Body of pancreas (tissue), 4 donors: ENCODE measurements at places on chromosomes 3 and 15. TPM values are rescaled to one million over a fixed set of nuclear protein-coding genes. Genes with fewer than 3 reads are reported as not detected.

GRCh38 chr15:41553731-41554130 is 5.3 kb upstream of the TYRO3 start:
- H3K36me3 ChIP-seq = no peaks in the 10 kb centered on the region
- no peak for DNase-seq
- no peaks in the 10 kb centered on the region for H3K27me3 ChIP-seq
- H3K27ac ChIP-seq = no peak overlapping the region
- H3K4me1 ChIP-seq = peaks cover 11% of the 10 kb centered on the region

DNA sequence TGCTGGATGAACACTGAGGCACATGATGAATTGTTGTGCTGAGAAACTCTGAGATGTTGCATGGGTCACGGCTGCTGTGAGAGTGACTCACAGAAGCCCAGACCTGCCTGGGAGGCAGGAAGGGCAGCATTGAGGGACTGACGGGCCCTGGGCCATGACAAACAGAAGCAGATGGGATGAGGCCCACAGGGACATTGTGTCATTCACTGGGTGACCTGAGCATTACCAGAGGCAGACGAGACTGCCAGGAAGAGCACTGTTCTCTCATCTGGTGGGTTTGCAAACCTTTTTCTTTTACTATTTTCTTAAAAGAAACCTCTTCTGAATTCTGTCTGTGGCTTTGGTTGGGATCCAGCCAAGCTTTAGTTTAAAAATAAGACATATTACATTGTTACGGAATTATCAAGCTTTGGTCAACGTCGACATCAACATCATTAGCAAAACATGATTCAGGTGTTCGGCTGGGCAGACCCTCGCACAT is 67.8 kb downstream of the BDH1 start:
- peak; percentile 53 for DNase-seq
- H3K27me3 ChIP-seq = no peaks in the 10 kb centered on the region
- no peak overlapping the region for H3K27ac ChIP-seq
- H3K36me3 ChIP-seq = no peaks in the 10 kb centered on the region

DNA sequence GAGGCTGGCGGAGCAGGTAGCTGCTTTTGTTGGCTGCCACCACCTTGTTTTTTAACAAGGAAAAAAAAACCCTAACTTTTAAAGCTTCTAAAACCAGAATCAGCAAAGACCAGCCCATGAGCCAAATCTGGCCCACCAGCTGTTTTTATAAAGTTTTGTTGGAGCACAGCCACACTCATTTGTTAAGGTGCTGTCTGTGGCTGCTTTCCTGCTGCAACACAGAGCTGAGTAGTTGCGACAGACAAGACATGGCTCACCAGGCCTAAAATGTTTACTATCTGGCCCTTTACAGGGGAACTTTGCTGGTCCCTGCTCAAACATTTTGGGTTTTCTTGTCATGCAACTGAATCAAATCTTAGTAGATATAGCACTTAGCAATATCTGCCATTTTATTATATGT is 18.9 kb downstream of the EFCAB12 start:
- H3K4me1 ChIP-seq = no peaks in the 10 kb centered on the region
- no peaks in the 10 kb centered on the region for H3K27me3 ChIP-seq
- DNase-seq = no peak
- no peaks in the 10 kb centered on the region for H3K36me3 ChIP-seq
- H3K27ac ChIP-seq = no peak overlapping the region

DNA sequence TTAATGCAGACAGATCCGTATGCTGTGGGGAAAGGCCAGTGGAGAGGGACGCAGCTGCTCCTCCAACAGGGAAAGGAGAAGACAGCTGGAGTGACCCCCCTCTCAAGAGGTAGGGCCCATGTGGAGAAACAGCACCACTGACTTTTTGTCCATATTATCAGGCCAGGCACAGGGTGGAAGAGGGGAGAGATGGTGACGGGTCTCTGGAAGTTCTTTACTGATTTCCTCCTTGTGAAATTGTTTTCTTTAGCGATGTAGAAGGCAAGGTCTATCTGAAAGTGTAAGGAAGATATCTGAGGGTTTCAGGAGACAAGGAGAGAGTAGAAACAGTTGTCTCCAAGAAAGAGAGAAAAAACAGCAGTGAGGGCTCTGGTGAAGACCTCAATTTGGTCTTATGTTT is 338.8 kb downstream of the VPS13C start:
- H3K27me3 ChIP-seq = no peaks in the 10 kb centered on the region
- H3K4me1 ChIP-seq = no peaks in the 10 kb centered on the region
- no peak for DNase-seq
- H3K27ac ChIP-seq = no peak overlapping the region
- H3K36me3 ChIP-seq = no peaks in the 10 kb centered on the region
- H3K4me3 ChIP-seq = no peak overlapping the region

- H3K36me3 ChIP-seq = no peaks in the 10 kb centered on the region
- peaks cover 8% of the 10 kb centered on the region for H3K4me1 ChIP-seq
- DNase-seq = no peak
- H3K27ac ChIP-seq = no peak overlapping the region
Observed at GRCh38 chr3:105676621-105677300, 192.1 kb downstream of the CBLB start.

Gene GABRR3
- not detected for total RNA-seq

Gene RAB6B
- 3.0 TPM for total RNA-seq

- no peaks in the 10 kb centered on the region for H3K27me3 ChIP-seq
- no peaks in the 10 kb centered on the region for H3K36me3 ChIP-seq
- no peak overlapping the region for H3K27ac ChIP-seq
- no peak overlapping the region for H3K4me3 ChIP-seq
Observed at GRCh38 chr3:71225951-71226564, 357.5 kb downstream of the FOXP1 start.

DNA sequence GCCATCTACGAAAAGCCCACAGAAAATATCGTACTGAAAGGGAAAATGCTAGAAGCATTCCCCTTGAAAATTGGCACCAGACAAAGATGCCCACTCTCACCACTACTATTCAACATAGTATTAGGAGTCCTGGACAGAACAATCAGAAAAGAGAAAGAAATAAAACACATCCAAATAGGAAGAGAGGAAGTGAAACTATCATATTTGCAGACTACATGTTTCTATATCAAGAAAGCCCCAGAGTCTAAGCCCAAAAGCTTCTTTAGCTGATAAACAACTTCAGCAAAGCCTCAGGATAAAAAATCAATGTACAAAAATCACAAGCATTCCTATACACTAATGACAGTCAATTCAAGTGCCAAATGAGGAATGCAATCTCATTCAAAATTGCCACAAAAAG is 15.6 kb downstream of the OR5K3 start:
- no peaks in the 10 kb centered on the region for H3K4me1 ChIP-seq
- no peaks in the 10 kb centered on the region for H3K36me3 ChIP-seq
- no peak for DNase-seq
- H3K27me3 ChIP-seq = no peaks in the 10 kb centered on the region

- H3K27me3 ChIP-seq = no peaks in the 10 kb centered on the region
- H3K27ac ChIP-seq = no peak overlapping the region
- H3K4me1 ChIP-seq = no peaks in the 10 kb centered on the region
- no peaks in the 10 kb centered on the region for H3K36me3 ChIP-seq
- H3K4me3 ChIP-seq = no peak overlapping the region
Observed at GRCh38 chr15:64754663-64755426, 20.5 kb downstream of the RBPMS2 start.

Gene C3orf22
- total RNA-seq = not detected

DNA sequence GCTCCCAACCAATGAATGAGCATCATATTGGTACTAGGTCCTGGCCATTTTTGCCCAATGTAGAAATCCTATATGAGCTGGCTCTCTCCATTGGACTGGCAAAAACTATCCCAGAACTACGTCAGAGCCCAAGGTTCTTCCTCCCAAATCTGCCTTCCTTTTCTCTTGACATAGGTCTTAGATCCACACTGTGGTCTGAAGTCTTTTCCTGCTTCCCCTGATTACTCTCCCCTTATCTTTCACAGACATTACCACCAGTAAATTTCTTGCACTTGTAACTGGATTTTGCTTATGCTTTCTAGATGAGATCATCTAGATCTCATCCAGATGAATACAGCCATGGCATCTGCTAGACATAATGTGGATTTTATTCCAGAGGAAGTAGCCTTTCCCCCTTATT is 141.2 kb upstream of the GADL1 start:
- no peak overlapping the region for H3K27ac ChIP-seq
- DNase-seq = no peak
- no peaks in the 10 kb centered on the region for H3K36me3 ChIP-seq
- no peaks in the 10 kb centered on the region for H3K4me1 ChIP-seq

Gene MKRN2
- total RNA-seq = 21.8 TPM
